Left ventricle myocardium inferior (tissue), 1 donor: ENCODE measurements at places on chromosomes 5 and 9. TPM values are rescaled to one million over a fixed set of nuclear protein-coding genes. Genes with fewer than 3 reads are reported as not detected.

DNA sequence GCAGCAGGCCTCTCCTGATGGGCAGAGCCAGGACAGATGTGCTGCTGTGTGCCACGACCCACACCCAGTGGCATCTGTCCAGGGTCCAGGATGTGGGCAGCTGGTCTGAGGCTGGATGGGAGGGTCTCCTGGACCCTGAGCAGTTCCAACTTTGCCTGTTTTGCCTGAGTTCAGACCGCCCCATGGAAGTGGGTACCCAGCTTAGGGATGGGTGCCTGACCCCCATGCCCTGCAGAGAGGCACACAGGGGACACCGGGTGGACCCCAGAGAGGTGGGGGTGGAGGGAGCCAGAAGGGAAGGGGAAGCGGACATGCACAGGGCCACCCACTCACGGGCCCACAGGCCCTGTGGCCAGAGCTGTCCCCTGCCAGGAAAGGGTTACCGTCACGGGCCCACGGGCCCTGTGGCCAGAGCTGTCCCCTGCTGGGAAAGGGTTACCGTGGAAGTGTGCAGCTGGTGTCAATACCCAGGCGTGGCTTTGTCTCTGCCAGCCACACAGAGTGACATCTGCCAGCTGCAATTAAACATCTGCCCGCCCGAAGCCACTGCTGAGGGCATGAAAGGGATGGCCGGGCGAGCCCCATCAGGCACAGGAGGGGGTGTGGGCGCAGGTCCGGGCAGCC is 50.0 kb downstream of the NACC2 start:
- DNase-seq = no peak

- no peak for DNase-seq
These were observed 498.5 kb upstream of the TYRP1 start for GRCh38 chr9:12194731-12195130.

DNA sequence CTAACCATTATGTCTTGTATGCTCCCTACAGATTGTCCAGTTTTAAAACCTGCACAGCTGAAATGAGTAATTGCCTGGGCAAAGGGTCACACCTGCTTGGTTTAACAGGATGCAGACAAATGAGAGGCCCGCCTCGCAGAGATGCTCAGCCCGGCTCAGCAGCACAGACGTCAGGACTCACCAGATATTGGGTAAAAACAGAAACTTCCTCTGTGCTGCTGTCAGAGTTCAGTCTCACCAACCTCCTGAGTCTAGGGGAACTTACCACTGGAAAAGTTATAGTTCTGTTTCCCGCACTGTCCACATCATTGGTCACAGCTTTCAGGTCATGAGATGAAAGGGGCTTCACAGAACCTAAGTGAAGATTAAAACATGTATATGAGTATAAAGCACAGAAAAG is 152.5 kb downstream of the ESM1 start:
- DNase-seq = no peak

GRCh38 chr9:112157961-112158360 is 17.1 kb downstream of the SUSD1 start:
- DNase-seq = no peak

- DNase-seq = no peak
These were observed 8.3 kb downstream of the HSD17B3 start for GRCh38 chr9:96293498-96294158.

HTR4 gene
- 0.99 TPM for total RNA-seq

DNA sequence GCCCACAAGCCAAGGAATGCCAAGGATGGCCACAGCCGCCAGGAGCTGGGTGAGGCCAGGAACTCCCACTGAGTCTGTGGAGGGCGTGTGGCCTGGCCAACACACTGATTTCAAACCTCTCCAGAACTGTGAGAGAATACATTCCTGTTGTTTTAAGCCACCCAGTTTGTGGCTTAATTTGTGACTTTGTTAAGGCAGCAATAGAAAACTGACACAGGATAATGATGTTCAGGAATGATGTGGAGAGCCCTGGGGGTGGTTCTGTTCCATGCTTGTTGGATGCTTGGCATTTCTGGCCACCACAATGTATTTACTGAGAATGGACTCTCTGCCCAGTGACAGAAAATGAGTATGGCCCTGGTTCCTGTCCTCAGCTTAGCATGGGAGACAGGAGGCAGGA is 82.8 kb downstream of the DAP start:
- no peak for DNase-seq

DNA sequence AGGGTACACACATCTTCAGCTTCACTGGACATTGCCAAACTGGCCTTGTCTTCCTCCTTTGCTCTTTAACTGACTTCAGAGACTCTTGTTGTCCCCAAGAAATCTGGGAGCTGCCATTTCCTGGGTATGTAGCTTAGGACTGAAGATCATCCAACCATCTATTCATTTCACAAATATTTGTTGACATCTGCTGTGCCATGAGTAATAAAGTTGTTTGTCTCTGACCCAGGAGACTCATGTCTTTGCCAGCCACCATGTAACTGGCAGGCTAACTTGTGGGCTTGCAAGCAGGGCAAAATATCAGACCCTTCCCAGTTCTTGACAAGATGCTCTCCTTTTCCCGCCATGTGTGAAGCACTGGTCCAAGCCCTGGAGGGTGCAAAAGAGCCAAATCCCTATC is 17.1 kb upstream of the TOR1B start:
- DNase-seq = no peak

- DNase-seq = no peak
These were observed 13.8 kb downstream of the CD74 start for GRCh38 chr5:150398722-150399523.

- DNase-seq = no peak
These were observed 3.9 kb downstream of the MVB12B start for GRCh38 chr9:126330536-126330935.

DNA sequence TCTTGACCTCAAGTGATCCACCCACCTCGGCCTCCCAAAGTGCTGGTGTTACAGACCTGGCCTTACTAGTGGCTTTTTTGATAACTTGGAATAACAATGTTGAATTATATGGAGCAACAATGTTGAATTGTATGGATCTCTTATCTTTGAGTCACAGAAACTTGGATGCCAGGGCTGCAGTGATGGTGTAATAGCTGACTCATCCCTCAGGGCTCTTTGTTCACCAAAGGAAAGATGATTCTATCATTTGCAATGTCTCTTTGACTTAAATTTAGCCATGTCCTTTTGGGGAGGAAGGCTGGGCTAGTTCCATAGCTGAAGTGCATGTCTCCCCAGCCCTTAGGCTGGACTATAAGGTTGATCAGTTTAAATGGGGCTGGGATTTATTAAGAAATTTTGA is 172.3 kb downstream of the PDZD2 start:
- no peak for DNase-seq

TMC1 gene
- 0.25 TPM for total RNA-seq

DNA sequence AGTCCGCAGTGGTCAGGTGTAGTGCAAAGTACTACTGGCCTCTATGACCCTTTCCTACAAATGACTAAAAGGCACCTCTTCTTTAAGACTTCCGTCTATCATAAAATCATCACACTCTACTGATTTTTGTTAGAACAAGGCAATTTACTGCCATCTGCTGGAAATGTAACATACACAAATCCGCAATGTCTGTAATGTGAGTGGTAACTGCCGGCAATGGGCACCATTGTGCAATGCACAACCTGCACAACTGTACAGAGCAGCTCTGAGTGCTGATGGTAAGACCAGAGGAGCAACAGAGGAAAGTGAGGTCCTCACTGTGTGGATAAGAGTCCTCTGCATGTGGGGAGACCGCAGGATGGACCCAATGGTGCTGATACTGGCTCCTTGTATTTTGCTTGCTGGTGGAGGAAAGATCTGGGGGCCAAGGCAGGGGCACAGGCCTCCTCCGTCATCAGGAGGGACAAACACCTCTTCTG is 103.7 kb downstream of the ATPSCKMT start:
- no peak for DNase-seq

NKD2 gene
- 3.7 TPM for total RNA-seq

DNA sequence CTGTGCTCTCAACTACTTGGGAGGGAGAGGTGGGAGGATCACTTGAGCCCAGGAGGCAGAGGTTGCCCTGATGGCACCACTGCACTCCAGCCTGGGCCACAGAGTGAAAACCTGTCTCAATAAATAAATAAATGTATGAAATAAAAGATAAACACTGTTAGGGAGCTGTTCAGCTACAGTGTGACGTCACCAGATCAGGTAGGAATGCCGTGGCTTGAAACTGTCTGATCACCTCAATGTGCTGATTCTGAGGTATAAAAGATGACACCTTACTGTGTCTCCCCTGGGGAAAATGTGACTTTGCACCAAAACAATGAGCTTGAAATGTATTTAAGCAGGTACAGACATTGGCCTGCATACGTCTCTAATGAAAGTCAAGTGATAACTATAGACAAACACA is 133.3 kb downstream of the ADAMTS16 start:
- no peak for DNase-seq

DNA sequence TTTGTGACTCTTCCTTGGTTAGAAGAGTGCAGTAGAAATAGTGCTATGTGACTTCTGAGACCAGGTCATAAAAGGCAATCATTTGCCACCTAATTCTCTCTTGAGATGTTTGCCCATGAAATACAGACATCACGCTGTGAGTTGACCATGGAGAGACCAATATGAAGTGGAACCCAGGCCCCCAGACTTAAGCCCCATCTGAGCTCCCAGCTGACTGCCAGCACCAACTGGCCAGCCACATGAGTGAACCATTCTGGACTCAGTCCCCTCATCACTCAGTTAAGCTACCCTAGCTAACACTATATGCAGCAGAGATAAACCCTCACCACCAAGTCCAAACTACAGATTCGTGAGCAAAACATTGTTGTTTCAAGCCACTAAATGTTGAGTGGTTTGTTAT is 60.7 kb upstream of the NIPBL start:
- DNase-seq = no peak

DNA sequence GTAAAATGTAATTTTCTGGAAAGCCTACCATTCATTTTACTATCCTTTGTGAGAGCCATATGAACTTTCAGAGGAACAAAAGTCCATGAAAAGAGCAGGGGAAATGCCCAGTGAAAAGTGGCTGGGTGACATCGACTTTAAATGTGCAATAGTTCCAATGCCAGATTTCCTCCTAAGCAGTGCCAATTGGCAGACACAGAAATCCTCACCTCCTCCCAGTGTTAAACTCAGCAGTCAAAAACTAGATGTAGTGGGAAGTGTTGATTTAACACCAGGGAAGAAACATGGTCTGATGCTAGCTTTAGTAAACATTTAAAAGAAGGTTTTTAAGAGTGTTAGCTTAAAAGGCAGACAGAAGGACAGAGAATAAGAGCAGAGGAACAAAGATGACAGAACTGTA is 2055.2 kb downstream of the MAT2B start:
- no peak for DNase-seq

DNA sequence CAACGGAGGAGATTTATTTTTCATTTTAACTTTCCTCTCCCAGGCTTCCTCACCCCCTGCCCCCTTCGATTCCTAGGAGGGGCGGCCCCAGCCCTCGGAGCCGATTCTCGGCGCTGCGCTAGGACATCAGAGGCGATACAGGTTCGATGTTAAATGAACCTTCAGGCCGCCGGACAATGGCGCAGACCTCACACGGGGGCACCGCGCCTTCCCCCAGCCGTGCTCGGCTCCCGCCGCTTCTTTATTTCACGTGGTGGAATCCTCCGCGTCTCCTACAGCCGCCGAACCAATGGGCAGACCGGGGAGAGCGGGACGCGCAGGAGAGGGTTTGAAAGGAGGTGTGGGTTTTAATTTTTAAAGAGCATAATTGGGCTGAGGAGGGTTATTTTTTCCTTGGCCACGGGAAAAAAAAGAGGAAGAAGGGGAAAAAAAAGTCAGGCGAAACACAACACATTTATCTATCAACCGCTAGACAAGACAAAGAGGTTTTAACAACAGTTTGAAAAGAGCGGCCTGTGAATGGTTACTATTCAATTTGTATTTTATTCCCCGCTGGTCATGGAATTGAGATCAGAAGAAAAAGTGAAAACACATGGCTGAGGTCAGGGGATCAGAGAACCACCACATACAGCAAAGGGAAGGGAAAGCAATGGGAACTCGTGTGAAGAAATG is 126.8 kb downstream of the TMEM174 start:
- DNase-seq = no peak
